ENCODE measurements at places on chromosomes 11 and 22.

DNA sequence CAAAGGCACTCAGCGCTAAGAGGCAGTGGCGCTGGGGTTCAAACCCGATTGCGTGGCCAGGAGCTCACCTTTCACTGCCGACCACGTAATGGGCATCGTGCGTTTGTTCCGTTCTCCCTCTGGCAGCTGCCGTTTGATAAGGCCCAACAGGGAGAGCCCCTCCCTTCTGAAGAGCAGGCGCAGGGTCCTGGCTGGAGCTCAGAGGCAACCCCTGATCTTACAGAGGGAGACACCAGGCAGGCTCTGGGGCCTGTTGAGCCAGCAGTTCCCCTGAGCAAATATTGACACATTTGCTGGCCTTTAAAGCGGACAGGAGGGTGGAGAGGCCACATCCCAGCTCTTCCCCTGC lies 11.7 kb upstream of the C1QTNF6 start:
- DNase-seq: no peak

DNA sequence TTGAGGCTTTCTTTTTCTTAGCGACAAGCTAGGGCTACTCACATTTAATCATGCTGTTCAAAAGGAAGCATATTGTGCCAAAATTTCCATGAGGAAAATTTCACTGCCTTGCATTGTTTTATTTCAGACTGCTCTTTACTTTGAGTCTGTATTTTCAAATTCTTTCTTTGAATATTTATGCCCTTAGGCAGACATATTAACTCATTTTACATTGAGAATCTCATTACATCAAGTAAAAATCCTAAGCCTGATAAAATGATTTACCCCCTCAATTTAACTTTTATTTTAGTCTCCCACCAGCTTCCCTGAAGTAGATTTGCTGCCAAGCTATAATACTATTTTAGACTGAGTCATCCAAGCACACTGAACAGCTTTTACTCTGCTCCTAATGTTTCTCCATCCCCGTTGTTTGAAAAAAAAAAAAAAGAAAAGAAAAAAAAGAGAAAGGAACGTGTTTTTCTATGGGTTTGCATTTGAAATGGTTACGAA lies 189.3 kb upstream of the MTMR2 start:
- DNase-seq: no peak

GRCh38 chr22:45774001-45774670 lies 102.5 kb downstream of the ATXN10 start:
- no peak for DNase-seq

DNA sequence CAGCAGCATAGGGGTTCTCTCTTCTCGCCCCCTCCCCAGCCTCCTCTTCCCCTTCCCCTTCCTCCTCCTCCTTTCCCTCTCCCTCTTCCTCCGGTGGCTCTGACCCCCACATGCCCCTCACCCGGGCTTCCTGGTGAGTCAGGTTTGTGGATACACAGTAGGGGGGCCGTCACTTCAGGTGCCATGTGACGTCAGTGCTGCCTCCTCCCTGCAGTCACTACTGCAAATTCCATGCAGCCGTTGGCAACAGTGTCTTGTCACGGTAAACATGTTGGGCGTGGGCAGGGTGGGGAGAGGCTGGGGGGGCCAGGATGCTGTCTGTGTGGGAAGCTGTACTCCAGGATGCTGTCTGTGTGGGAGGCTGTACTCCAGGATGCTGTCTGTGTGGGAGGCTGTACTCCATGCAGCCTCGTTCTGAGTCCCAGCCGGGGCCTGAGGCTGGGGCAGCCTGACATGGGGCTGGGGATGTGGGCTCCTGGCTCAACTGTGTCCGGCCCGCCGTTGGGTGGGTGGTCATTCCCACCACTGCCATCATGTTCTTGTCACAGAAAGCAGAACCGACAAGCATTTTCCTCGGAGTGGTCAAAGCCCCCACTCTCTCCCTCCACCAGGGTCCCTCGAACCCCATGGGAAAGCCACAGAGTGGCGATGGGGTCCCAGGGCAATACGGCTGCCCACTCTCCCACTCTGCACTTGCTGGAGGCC lies 2.4 kb upstream of the MUC2 start:
- DNase-seq: no peak

- no peak for DNase-seq
These were observed 1.2 kb downstream of the PTS start for GRCh38 chr11:112227471-112227870.

GRCh38 chr22:17925431-17925841 lies 98.9 kb downstream of the MICAL3 start:
- DNase-seq: no peak

GRCh38 chr22:43839781-43840180 lies 22.5 kb downstream of the SULT4A1 start:
- DNase-seq: no peak

- no peak for DNase-seq
These were observed 411 bp upstream of the EXPH5 start for GRCh38 chr11:108593923-108594434.

DNA sequence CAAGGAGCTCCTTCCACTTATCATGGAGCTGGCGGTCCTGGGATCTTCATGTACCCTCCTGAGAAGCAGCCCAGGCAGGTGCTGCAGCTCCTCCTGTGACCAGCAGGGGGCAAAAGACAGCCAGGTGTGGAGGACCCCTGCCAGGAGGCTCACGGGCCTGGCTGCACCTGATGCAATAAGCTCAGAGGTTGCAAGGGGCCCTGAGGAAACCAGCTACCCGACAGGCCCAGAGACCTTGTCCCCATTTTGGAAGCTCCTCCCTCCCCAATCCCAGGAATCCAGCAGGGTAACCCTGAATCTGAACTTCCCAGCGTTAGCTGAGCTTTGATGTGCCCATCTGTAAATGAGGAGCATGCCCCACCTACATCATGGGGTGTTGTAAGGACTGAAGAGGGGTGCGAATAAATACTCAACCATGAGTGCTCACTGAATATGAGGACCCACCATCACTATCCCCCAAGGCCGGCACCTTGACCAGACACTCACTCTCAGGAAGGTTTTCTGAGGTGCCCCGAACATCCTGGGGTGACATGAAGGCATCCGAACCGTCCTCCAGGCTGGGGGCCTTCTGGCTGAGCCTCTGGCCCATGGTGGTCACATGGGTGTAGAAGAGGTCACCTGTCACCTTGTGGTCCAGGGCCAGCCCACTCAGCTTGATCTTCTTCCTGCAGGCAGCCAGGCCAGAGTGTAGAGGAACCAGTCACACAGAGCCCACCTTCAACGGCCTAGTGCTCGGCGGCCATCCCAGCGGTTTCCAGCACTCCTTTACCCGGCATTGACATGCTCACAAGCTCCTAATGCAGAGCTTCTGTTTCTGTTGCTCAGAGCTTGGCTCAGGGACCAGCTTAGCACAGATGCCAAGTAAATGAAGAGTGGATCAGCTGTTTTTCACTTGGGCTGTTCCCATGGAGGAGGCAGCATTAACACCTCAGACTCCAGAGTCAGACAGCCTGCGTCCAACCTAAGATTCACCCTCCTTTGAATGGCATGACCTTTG lies 21.7 kb downstream of the SLC43A1 start:
- peak; percentile 79 for DNase-seq

GRCh38 chr11:102111011-102111786 lies 952 bp downstream of the YAP1 start:
- DNase-seq: peak; percentile 89

DNA sequence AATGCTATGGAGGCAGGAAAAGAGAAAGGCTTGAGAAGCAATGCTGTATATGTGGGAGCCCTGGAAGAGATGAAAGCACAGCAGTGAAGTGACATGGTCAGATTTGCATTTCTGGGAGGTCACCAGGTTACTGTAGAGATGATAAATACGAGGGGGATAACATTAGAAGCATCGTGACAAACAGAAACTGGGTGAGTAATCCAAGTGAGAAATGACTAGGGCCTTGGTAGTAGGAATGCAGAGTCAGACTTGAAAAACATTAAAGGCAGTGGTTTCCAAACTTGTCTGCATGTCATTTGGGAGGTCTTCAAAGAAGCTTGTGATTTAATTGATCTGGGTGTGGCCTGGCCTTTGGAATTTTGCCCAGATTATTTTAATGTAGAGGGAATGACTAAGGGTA lies 43.9 kb downstream of the CCDC34 start:
- no peak for DNase-seq

Measured in iPS-NIHi11 (cell line).